CD4-positive, alpha-beta T cell treated with Interleukin-21 for 1 hour (primary cell): ENCODE measurements at places on chromosomes 2 and 18.

DNA sequence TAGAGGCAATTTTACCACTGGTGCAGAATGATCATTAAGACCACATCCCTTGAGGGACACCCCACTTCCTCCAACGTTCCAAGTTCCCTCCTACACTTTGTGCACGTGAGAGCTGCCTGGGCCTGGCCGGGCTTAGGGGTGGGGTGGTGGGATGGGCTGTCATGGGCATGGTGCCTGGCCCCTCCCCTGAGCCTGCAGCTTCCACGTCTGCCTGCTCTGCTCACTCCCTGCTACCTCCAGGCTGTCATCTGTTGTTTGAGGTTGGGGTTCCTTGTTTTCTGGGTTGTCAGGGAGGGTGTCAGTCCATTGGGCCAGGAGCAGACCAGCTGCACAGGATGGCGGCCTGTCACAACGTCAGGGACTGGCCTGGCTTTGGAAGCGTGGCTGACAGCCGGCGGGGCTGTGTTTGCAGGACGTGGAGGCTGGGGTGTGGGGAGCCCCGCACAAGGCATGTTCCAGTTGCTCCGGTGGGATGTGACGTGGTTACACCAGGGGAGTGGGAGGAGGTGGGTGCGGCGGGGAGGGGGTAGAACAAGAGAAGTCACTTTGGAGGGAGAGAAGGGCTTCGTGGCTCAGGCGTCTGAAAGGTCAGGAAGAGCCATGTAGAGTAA is 72.3 kb downstream of the RTP5 start:
- no peak for DNase-seq

- no peak for DNase-seq
These were observed 92.0 kb downstream of the HDAC4 start for GRCh38 chr2:239308661-239309397.

- DNase-seq, result peak; percentile 12
These were observed 49.3 kb downstream of the SP110 start for GRCh38 chr2:230170532-230170931.

DNA sequence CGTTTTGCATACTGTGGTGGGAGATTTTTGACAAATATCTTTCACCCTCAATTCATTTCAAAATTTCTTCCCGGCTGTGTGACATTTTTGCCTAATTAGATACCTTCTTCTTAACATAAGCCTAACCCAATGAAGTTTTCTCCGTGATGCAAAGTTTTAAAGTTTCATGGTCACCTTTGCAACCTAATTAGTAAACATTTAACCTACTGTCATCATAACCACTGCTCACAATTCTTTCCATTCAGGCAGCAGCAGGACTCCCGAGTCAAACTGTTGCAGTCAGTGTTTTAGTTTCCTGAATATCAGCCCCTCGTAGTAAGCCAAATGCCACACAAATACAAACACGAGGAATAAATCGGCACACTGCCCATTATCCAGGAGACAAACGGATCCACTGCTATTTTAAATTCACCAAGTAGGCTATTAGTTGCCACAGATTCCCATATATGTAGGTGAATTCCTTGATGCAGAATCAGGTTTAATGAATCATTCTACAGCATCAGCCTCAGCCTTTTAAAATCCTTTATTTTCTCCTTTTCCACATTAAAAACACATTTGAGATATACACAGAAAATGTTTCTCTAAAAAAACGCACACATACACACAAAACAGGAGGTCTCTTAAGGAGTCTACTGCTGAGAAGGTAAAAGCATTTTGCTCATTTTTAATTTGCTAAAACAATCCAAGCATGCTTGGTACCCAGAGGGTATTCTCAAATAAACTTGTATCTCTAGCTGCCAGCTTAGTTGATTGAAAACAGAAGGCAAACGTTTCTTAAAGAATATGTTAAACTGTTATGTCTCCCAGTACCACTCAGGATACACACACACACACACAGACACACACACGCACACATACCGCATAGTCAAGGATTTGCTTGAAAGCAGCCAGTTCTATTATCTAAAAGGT is 106.5 kb upstream of the KCTD1 start:
- no peak for DNase-seq

- DNase-seq, result no peak
These were observed 8.1 kb downstream of the KLHL14 start for GRCh38 chr18:32764611-32765244.

DNA sequence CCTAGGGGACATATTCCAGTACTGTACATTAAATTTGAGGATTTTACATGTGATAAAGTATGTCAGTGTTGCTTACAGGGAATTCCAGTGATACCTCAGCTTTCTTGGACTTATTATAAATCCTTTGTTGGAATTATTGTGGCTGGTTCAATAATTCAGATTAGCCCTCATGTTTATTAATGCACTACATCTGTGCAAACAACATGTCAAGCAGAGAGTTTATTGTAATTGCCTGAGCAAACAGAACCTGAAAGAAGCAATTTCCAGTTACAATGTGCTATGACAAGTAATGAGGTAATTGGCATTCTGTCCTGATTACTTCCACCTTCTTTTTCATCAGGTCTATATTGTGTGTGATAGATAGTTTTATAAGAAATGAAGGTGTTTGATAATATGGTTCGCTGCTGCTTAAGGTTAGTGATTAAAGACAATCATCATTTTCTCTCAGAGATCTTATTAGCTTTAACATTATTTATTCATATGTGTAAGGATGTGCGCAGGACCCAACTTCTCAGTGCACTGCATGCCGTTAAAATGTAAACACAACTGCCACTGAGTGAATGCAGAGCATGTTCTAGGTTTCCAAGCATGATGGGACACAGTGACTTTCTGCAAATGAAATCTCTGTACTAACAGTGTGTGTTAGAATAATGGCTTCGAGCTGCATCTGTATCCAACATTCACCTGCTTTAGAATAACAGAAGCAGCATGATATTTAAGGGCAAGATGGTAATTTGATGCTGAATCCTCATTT is 973.7 kb upstream of the POU3F3 start:
- DNase-seq, result no peak

DNA sequence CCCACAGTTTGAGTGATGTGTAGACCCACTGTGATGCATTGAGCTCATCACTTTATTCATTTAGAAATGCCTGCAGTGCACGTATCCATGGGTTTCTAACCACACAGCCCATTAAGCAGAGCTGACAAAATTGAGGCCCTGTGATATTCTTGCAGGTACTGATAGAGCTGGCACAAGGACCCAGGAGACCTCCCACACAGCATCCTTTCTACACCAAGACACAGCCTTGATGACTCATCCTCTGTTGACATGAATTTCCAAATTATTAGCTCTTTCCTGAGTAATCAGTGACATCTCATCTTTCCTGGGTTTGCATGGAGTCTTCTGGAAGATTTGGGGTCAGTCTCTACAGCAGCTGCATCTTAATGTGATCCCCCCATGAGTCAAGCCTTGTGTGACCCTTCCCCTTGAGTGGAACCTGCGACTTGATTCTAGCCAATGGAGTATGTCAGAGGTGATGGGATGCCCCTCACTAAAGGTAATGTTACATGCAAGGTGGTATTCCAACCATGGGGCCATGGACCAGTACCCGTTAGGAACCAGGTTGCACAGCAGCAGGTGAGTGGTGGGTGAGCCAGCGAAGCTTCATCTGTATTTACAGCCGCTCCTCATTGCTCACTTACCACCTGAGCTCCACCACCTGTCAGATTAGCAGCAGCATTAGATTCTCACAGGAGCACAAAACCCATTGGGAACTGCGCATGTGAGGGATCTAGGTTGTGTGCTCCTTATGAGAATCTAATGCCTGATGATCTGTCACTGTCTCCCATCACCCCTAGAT is 181.1 kb upstream of the ARL4C start:
- no peak for DNase-seq

GRCh38 chr18:40935423-40935822 is 1019.6 kb upstream of the PIK3C3 start:
- DNase-seq, result no peak

DNA sequence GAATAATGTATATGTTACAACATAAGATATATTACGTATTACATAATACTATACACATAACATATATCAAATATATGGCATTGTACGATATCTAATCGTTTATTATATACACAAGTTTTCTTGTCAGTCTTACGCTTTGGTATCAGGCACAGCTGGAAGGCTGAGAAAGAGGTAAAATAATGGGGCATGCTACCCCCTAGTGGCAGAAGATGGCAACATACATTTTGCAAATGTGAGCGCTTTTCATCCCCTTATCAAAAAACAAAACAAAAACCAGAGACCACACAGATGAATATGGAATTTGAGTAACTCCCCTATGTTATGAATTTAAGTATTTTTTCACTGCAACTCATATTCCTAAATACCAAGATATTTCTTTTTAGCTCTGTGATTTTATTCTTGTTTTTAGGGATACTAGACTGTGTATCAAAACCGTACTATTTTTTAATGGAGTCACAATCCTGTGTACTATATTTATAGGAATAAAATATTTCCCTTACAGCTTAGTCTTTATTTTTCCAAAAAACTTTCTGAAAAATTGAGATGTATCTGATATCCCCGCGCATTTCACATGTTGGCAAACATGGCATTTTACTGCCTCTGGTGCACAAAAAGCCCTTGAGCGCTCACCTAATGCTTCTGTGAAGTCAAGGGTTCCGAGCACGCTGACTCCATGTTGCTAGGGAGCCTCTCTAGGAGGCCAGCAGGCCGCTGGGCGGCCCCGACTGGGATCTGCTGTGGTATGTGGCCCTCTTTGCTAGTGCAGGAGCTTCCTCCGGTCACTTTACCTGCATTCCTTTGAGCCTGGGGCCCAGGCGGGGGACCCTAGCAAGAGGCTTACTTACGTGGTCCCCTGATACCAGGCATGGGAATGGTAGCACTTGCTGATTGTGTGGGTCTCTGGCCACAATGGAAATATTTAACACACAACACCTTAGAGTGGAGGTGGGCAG is 62.5 kb downstream of the SLC4A3 start:
- peak; percentile 49 for DNase-seq

DNA sequence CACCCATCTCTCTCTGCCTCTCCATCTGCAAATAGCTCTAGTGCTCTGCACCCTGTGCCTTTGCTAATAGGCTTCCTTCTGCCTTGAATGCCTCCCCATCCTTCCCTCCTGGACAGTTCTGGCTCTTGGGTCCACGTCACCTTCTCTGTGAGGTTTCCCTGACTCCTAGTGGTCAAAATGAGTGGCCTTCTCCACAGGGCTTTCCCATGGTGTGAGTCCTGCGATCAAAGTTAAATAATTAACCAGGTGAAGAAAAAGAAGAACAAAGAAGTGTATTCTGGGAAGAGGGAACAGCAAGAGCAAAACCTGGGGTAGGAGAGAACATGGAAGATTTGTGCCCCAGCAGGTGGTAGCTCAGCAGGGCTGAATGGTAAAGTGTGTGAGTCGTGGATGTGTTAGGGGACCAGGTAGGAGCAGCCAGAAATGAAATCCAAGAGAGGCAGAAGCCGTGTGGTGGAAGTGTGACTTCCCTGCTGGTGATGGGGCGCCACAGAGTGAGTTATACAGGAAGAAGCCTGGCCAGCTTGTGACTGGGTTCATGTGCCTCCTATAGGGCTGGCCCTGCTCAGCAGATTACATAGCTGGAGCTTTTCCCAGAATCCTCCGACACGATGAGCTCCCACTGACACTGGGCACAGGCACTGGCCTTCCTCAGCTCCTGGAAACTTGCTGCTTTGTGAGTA is 93.8 kb upstream of the LDAH start:
- no peak for DNase-seq

DNA sequence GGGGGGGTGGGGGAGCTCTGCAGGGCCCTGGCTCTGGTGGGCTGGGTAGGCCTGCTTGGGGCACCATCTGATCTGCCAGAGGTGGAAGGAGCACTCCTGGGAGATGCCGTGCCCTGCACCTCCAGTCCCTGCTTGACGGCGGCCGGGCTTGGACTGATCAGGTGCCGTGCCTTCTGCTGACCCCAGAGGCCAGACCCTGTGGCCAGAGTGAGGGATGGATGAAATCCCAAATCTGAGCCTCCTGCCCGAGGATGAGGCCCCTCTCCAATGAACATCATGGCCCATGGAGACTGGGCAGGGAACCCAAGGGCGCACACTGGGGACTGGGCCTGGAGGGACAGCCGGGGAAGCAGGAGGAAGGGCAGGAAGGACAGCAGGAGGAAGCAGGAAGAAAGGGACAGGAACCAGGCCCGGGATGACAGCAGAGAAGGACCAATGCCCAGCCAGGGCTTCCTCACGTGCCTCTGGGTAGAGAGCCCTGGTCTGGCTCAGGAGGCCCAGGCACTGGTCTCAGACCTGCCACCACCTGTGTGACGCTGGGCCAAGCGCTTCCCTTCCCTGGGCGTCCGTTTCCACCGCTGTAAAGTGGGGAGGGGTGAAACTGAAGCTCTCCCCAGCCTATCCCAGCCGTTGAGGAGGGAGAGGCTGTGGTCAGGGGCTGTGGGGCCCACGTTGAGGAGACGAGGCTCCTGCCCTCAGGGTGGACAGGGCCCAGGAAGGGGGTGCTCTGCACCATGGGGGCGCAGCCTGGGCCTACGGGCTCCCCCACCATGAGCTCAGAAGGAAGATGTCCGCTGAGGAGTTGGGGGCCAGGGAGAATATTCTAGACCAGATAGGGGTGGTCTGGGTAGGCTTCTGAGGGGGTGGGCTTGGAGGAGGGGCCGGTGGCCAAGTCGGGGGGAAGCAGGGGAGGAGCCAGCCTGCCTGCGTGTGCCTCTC is 1.0 kb upstream of the GPR35 start:
- DNase-seq, result no peak

DNA sequence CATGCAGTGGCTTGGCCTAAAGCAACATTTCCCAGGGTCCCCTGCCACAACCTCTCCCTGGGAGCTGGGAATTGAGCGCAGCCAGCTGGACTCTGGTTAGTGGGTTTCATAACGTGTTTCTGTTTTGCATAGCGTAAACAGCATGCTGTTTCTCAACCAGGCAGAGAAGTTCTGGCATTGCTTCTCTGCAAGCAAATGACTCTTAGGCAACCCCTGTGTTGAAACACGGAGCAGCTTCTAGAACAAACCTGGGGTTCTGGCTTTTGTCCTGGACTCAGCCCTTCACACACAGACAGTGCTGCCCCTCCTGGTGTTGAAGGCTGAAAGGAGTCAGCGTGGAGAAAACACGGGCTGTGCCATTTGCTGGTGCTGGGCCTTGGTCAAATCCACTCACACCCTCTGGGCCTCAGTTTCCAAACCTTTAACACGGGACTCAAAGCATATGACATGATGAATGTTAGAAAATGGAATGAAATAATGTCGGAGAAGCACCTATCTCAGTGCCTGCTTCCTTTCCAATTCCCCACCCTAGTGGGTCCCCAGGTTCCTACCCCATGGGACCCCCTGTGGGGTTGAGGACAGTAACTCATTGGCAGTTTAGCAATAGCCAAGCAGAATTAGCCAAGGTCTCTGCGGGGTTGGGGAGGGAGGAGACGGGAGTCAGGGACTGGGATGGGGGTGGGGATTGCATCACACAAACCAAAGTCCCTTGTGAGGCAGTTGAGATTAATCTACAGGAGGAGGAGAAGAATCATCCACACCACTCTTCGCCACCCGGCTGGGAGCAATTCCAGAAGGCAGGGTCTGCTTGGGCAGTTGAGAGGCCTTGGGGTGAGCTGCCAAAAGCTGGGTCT is 30.2 kb upstream of the IL1R2 start:
- no peak for DNase-seq

GRCh38 chr2:144648837-144649465 is 129.0 kb upstream of the ZEB2 start:
- no peak for DNase-seq

DNA sequence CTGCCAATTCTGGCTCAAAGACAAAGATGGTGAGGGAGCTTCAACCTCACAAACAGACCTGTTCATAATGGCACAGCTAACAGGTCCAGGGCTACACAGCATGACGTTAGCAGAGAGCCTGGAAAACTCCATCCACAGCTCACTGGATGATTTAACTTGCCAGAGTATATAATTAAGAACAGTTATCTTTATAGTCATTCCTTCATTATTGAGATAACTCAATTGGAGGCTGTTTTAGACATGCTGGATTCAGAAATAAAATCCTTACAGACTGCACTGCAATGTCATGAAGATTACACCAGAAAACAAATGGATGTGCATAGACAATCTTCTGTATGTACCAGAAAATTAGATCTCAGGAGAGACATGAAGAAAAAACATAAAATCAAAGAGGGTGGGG is 55.1 kb upstream of the LYPD1 start:
- no peak for DNase-seq
